ENCODE measurements at places on chromosomes 2 and 18. TPM values are rescaled to one million over a fixed set of nuclear protein-coding genes. Genes with fewer than 3 reads are reported as not detected.
A peak's percentile ranks its signal among the peaks of the same experiment; 100 is the strongest.

The CCDC148 gene
- polyA plus RNA-seq, result not detected

DNA sequence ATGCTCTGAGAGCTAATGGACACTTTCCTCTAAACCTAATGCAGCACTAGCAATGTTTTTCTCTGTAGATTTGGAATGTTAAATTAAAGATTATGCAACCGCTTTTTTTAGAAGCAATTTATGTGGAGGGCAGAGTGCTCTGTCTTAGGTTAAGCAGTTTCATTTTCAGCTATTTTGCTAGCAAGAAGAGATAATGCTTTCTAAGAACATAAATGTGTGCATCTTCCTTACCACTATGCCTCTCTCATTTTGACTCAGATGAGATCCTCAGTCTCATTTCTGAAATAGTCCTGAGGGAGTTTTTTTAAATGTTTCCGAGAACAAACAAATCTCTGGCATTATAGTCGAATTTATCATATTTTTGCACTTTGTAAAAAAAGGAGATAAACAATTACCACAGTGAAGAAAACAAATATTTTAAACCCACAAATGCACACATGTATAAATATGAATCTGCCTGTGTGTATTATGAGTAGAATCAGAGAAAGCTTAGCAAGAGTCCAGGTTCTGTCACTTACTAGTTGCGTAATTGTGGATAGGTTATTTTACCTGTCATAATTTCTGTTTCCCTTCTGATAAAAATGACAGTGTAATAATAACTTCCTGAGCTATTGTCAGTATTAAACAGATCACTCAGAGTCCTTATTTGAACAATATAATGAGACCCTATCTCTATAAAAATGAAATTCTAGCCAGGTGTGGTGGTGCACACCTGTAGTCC is 207.7 kb upstream of the CRIM1 start:
- H3K27me3 ChIP-seq, result no peaks in the 10 kb centered on the region
- no peak overlapping the region for H3K4me3 ChIP-seq
- H3K36me3 ChIP-seq, result no peaks in the 10 kb centered on the region
- H3K27ac ChIP-seq, result no peak overlapping the region

GRCh38 chr18:25077038-25077943 is 274.7 kb downstream of the ZNF521 start:
- DNase-seq, result no peak
- H3K36me3 ChIP-seq, result no peaks in the 10 kb centered on the region
- no peak overlapping the region for H3K4me3 ChIP-seq
- H3K27ac ChIP-seq, result no peak overlapping the region
- no peaks in the 10 kb centered on the region for H3K4me1 ChIP-seq
- no peaks in the 10 kb centered on the region for H3K27me3 ChIP-seq

- no peak overlapping the region for H3K4me3 ChIP-seq
- H3K27ac ChIP-seq, result no peak overlapping the region
Observed at GRCh38 chr18:13559754-13560153, 166.6 kb downstream of the FAM210A start.

- H3K4me1 ChIP-seq, result no peaks in the 10 kb centered on the region
- peak overlapping the region; percentile 100 for H3K4me3 ChIP-seq
- H3K36me3 ChIP-seq, result no peaks in the 10 kb centered on the region
- DNase-seq, result no peak
- H3K27me3 ChIP-seq, result no peaks in the 10 kb centered on the region
Observed at GRCh38 chr2:84972207-84972783, 1.3 kb downstream of the KCMF1 start.

DNA sequence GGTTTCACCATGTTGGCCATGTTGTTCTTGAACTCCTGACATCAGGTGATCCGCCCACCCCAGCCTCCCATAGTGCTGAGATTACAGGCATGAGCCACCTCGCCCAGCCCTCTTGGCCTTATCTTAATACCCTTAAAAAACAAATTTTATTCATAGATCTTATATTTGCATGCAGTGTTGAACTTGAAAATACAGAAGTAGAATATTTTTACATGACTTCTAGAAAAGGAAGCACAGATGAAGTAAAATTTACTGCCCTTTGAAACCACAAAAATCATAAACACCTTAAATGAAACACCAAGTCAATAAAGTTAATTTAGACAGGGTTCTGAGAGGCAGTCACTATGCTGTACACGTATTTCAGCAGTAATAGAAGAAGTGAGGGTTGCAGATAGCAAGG is 145.7 kb downstream of the CERS6 start:
- no peak overlapping the region for H3K4me3 ChIP-seq
- H3K27me3 ChIP-seq, result no peaks in the 10 kb centered on the region
- no peak overlapping the region for H3K27ac ChIP-seq
- no peaks in the 10 kb centered on the region for H3K36me3 ChIP-seq
- DNase-seq, result no peak

The CRYBA2 gene
- polyA plus RNA-seq, result not detected

The ACTG2 gene
- 301 TPM for polyA plus RNA-seq

- no peaks in the 10 kb centered on the region for H3K36me3 ChIP-seq
- H3K4me1 ChIP-seq, result no peaks in the 10 kb centered on the region
- no peak overlapping the region for H3K4me3 ChIP-seq
- DNase-seq, result no peak
- H3K27ac ChIP-seq, result no peak overlapping the region
- no peaks in the 10 kb centered on the region for H3K27me3 ChIP-seq
Observed at GRCh38 chr2:137178951-137179377, 413.6 kb downstream of the THSD7B start.

The SLC19A3 gene
- 1.0 TPM for polyA plus RNA-seq

The KDM3A gene
- 30.9 TPM for polyA plus RNA-seq

The AQP12A gene
- polyA plus RNA-seq, result 2.5 TPM

GRCh38 chr18:63273222-63273927 is 46.2 kb downstream of the BCL2 start:
- no peak overlapping the region for H3K4me3 ChIP-seq
- H3K27ac ChIP-seq, result no peak overlapping the region
- no peaks in the 10 kb centered on the region for H3K4me1 ChIP-seq
- H3K36me3 ChIP-seq, result no peaks in the 10 kb centered on the region
- no peak for DNase-seq

The TUBA3E gene
- not detected for polyA plus RNA-seq

DNA sequence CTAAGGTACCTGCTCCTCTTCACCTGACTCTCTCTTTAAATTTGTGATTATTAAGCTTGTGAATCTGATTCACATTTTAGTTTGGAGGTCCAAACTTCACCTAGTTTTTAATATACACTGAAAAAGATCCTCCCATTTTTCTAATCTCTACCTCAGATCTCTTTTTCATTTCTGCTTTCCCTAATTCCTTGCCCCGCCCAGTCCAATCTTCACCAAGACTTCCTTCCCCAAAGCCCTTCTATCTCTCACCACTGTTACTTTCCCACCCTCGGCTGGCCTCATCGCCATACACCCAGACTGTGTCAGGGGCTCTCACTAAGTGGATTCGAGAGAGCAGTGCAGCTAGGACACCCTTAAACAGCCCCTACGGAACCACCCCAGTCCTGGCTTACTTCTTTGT is 40.0 kb downstream of the LBH start:
- H3K27me3 ChIP-seq, result no peaks in the 10 kb centered on the region
- no peak for DNase-seq
- no peak overlapping the region for H3K4me3 ChIP-seq

- H3K4me3 ChIP-seq, result no peak overlapping the region
- no peak overlapping the region for H3K27ac ChIP-seq
- DNase-seq, result peak; percentile 71
- H3K4me1 ChIP-seq, result peaks cover 4% of the 10 kb centered on the region
- no peaks in the 10 kb centered on the region for H3K27me3 ChIP-seq
Observed at GRCh38 chr2:195535911-195536522, 121.0 kb upstream of the SLC39A10 start.

DNA sequence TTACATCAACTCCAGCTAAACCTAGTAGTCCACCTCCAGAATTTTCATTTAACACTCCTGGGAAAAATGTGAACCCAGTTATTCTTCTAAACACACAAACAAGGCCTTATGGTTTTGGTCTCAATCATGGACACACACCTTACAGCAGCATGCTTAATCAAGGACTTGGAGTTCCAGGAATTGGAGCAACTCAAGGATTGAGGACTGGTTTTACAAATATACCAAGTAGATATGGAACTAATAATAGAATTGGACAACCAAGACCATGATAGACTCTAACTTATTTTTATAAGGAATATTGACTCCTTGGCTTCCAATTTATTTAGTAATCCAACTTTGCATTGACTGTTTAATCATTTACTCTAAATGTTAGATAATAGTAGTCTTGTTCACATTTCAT is 44.2 kb downstream of the NLRC4 start:
- peaks cover 6% of the 10 kb centered on the region for H3K36me3 ChIP-seq
- DNase-seq, result no peak
- no peak overlapping the region for H3K4me3 ChIP-seq
- no peak overlapping the region for H3K27ac ChIP-seq
- H3K27me3 ChIP-seq, result no peaks in the 10 kb centered on the region

The CPLX4 gene
- polyA plus RNA-seq, result not detected

GRCh38 chr2:15914596-15915385 is 25.6 kb upstream of the MYCN start:
- no peaks in the 10 kb centered on the region for H3K36me3 ChIP-seq
- peak; percentile 54 for DNase-seq
- H3K27me3 ChIP-seq, result no peaks in the 10 kb centered on the region
- H3K27ac ChIP-seq, result no peak overlapping the region

- H3K36me3 ChIP-seq, result no peaks in the 10 kb centered on the region
- H3K4me3 ChIP-seq, result no peak overlapping the region
- H3K27me3 ChIP-seq, result no peaks in the 10 kb centered on the region
- no peak for DNase-seq
- no peak overlapping the region for H3K27ac ChIP-seq
Observed at GRCh38 chr2:113064898-113065297, 2.9 kb upstream of the IL1F10 start.

GRCh38 chr18:74060579-74060978 is 87.1 kb downstream of the FBXO15 start:
- H3K4me3 ChIP-seq, result no peak overlapping the region
- H3K36me3 ChIP-seq, result no peaks in the 10 kb centered on the region
- no peak for DNase-seq

DNA sequence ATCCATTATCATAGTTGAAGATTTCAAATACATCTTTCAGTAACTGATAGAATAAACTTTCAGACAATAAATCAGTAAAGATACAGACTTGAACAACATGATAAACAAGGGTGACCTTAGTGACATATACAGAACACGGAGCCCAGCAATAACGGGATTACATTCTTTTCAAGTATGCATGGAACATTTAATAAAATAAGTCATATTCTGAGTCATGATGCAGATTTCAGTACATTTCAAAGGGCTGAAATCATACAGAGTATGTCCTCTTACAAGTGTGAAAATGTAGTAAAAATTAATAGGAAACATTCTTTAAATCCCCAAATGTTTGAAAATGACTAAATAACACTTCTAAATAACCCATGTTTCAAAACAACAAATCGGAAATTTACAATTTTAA is 17.2 kb upstream of the KLHL29 start:
- H3K36me3 ChIP-seq, result no peaks in the 10 kb centered on the region
- no peaks in the 10 kb centered on the region for H3K27me3 ChIP-seq
- no peak for DNase-seq
- H3K4me3 ChIP-seq, result no peak overlapping the region
- H3K27ac ChIP-seq, result no peak overlapping the region

The TRAPPC12 gene
- polyA plus RNA-seq, result 47.6 TPM

- no peak for DNase-seq
- H3K4me1 ChIP-seq, result no peaks in the 10 kb centered on the region
Observed at GRCh38 chr2:48479915-48480314, 50.0 kb upstream of the STON1 start.

DNA sequence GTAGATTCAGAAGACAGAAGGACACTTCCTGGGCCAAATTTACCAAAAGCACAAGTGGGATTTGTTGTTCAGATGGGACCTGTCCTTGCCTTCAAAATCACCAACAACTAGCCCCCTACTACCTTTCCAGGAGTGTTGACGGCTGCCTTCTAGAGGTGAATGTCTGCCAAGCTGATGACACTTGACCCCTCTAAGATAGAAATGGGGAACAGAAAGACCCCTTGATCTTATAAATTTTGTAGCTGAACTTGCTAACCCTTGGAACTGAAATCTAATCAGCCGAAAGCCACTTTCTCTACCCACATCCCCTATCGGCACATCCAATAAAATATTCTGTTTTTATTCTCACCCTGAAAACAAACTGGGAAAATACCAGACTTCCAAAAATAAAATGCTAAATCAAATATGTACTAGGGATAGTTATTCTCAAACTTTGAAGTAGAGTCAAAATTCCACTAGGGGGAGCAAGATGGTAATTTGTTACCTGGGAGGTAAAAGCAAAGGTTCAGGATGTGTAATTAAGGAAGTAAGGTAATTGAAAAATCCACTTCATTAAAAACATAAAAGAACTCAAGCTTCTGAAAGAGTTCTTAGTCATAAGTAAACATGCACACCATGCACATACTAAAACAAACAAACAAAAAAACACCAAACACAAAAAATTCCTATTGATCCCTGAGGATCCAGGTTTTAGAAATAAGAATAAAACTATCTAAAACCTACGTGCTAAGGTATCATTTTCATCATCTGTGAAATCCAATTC is 119.2 kb downstream of the ANKRD44 start:
- H3K4me3 ChIP-seq, result no peak overlapping the region
- no peaks in the 10 kb centered on the region for H3K27me3 ChIP-seq
- no peaks in the 10 kb centered on the region for H3K36me3 ChIP-seq
- DNase-seq, result no peak

DNA sequence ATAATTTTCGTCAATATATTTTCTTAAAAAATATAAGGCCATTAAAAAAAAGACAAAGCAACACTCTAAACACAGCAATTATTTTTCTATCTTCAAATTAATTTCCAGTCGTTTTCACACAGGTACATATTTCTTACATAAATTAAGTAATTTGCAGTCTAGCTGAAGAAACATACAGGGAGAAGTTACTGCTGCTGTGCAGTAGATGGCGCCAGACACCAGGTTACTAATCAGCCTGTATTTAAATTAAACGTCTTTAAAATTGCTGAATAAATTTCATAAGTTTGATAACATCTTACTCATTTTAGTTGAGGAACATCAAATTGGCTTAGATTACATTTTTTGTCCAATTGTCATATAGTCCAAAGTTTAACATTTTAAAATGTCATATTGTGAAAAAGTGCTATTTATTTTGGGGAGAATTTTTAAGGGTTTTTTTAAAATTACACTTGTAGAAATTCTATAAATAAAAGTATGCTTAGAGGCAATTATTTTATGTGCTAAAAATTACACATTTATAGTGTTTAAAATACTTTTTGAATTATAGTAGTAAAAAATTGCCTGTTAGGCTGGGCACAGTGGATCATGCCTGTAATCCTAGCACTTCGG is 88.4 kb downstream of the PMAIP1 start:
- H3K4me1 ChIP-seq, result no peaks in the 10 kb centered on the region
- no peak for DNase-seq
- H3K27me3 ChIP-seq, result no peaks in the 10 kb centered on the region
- H3K36me3 ChIP-seq, result no peaks in the 10 kb centered on the region
- no peak overlapping the region for H3K4me3 ChIP-seq

The UGT1A7 gene
- polyA plus RNA-seq, result 1.8 TPM

The ANKRD30BL gene
- polyA plus RNA-seq, result not detected

DNA sequence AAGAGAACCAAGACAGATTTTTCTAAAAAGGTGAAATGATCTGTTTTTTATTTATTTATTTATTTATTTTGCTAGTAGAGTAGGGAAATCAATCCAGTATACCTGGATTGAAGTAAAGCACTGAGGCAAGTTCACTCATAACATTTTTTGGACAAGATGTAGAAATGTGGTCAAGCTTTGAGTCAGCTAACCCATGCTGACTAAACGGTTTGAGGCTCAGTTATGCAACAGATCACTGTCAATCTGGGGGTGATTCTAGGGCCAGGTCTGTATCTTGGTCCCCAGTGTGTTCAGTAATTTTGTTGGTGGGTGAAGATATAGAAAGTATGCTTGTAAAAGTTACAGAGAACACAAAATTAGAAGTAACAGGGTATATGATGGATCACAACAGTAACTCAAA is 60.2 kb downstream of the RMDN2 start:
- H3K27ac ChIP-seq, result no peak overlapping the region
- DNase-seq, result no peak
- H3K4me3 ChIP-seq, result no peak overlapping the region
- H3K27me3 ChIP-seq, result no peaks in the 10 kb centered on the region
- no peaks in the 10 kb centered on the region for H3K4me1 ChIP-seq

Measured in aorta (tissue), 5 donors.